HCEC 1CT (cell line): ENCODE measurements at places on chromosomes 3 and 15.

DNA sequence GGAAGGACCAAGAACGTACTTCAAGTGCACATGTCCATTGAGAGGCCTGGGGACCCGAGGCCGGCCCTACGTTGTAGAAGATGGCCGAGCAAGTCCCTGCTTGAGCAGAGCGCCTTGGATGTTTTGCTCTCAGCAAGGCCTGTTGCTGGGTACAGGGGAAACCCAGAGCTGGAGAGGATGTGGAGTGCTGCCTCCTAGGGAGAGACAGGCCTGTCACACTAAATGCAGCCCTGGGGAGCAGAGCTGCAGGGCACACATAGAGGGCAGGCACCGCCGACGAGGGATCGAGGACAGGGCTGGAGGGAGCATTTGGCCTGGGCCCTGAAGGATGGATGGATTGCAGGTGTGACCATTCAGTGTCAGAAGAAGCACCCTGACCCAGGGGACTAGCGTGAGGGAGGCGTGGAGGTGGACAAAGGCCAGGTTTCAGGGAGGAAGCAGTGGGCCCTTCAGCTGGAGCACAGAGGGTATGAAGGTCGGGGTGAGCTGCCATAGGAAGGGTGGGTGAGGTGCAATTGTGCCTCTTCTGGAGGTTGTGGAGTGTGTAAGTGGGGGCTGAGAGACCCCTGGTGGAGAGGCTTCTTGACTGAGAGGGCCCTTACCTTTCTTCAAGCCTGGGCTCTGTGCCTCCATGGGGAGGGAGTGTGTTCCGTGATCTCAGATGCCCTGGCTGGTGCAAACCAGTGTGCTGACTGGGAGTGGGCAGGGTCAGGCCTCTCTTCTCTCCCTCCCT lies 142.4 kb downstream of the CHDH start:
- DNase-seq: no peak

DNA sequence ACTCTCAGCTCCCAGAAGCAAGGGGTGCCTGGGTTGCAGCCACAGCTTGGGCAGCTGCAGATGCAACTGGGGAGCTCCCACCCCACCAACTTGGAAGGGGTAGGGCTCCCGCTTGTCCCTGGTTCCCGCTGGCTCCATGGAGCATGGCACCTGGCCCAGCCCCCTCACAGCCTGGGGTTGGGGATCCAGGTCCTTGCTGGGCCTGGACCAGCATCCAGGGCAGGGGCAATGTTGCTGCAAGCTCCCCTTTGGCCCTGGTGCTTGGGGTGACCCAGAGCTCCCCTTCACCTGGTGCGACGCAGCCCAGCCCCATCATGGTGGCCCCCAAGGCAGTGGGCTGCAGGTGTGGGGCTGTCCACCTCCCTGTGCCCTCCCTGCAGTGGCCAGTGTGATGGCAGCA lies 99.6 kb upstream of the FRMD4B start:
- DNase-seq: no peak

DNA sequence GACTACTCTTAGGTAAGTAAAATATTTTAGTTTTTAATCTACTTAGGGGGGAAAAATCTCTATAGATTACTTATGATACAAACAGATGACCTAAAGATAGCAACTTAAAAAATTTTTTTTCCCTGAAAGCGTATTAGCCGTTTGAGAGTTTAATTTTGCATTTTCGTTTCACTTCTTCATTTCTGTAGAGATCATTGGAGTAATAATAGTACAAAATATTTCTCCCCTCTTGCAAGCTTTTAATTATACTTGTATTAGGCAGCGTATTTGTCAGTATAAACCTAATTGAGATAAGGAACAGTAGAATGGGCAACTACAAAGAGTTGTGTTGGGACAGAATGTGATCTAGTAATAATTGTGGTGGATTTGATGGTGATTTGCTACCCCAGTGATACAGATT lies 10.3 kb downstream of the SKIL start:
- DNase-seq: no peak

- DNase-seq: peak; percentile 53
Observed at GRCh38 chr3:58082047-58082446, 73.8 kb downstream of the FLNB start.

GRCh38 chr3:193132964-193133363 lies 108.1 kb upstream of the PLAAT1 start:
- no peak for DNase-seq

DNA sequence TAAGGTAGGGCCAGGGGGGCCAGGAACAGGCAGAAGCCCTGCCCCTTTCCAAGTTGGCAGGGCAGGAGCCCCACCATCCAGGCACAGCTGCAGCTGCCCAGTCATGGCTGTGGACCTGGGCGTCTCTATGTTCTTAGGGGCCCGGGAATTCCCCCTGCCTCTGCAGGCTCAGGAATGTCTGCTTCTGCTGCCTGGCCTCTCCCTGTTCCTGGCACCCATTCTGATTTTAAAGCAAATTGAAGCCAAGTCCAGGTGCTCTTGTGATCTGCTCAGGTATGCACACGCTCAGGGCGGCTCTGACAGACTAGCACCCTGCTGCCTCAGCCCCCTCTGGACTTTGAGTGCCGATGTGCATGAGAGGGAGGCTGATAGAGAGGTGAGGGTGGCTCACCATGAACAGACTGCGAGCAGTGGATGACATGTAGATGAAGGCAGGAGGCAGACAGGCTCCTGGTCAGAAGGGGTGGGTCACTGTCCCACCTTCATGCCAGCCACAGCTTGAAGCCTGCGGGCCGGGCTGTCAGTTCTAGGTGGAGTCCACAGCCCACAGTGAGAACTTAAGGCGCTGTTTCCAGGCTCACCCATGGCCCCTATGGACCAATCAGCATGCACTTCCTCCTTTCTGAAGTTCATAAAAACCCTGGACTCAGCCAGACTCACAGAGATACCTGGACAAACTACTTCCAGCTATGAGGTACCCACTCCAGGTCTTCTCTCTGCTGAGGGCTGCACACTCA lies 747.8 kb upstream of the GBE1 start:
- no peak for DNase-seq

DNA sequence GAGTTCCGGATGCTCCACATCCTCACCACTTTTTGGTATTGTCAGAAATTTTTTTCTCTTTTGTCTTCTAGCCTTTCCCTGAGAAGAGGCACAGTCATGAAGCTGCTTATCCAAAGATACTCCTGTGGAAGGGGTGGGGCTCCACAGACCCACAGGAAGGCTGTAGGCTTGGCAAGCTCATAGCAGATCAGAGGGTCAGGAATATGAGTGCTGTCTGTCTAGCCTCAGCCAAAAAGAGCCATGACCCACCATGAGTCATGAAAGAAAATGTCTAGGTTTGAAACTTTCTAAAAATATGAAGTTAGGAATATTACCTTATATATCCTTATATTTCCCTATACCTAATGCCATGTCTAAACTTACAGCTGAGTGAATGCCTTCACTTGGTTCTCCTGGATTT lies 118.2 kb upstream of the THBS1 start:
- peak; percentile 46 for DNase-seq

DNA sequence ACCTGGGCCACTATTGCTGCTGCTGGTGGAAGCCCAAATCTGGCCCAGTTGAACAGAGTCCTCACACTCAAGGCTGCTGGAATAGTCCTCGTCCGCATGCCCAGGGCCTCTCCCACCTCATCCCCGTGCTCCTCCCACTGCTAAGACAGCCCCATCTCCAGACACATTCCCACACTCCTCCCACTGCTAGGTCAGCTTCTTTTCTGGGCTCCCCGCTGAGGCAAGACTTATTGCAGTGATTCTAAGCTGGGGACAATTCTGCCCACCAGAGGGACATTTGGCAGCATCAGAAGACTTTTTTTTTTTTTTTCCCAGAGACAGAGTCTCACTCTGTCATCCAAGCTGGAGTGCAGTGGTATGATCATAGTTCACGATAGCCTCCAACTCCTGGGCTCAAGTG lies 35.1 kb downstream of the POC1A start:
- DNase-seq: no peak

DNA sequence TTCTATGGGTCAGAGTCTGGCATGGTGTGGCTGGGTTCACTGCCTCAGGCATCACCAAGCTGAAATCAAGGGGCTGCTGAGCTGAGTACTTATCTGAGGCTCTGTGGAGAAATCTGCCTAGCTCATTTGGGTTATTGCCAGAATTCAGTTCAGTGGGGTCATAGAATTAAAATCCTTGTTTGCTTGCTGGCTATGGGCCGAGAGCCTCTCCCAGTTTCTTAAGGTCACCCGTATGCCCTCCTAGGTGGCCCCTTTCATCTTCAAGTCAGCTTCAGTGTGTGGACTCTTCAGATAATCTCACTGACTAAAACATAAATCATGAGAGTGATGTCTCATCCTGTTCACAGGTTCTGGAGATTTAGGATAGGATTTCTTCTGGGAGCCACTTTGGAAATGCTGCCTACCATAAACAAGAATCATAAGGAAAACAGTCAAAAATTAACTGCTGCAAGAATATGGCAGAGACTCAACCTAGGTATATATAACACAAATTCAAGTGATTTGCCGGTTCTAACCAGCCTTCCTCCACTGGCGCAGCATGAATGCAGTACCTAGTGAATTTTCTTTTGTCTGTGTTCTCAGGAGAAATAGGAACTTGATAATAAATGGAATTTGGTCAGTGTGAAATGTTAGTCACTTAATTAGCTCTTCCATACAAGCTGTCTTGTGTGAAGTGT lies 5.3 kb downstream of the CP start:
- DNase-seq: no peak

- DNase-seq: no peak
Observed at GRCh38 chr3:141920701-141921100, 44.3 kb downstream of the ATP1B3 start.

DNA sequence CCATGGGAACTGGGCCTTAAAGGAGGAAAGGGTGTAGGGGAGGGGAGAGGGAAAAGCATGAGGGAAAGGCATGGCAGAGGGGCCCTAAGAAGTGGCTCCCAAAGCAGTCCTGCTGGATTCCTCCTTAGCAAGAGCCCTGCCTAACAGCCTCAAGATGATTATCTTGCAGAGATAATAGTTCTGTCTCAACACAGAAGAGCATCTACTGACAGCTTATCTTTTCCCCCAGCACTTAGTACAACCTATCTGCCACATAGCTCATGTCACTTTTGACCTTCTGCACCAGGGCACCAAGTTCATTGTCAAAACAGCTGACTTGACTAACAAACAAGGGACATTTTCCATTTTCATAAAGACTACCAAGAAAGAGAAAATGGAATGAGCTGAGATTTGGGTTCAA lies 86.3 kb downstream of the ANP32A start:
- no peak for DNase-seq

- no peak for DNase-seq
Observed at GRCh38 chr15:94004697-94005096, 226.7 kb upstream of the MCTP2 start.

DNA sequence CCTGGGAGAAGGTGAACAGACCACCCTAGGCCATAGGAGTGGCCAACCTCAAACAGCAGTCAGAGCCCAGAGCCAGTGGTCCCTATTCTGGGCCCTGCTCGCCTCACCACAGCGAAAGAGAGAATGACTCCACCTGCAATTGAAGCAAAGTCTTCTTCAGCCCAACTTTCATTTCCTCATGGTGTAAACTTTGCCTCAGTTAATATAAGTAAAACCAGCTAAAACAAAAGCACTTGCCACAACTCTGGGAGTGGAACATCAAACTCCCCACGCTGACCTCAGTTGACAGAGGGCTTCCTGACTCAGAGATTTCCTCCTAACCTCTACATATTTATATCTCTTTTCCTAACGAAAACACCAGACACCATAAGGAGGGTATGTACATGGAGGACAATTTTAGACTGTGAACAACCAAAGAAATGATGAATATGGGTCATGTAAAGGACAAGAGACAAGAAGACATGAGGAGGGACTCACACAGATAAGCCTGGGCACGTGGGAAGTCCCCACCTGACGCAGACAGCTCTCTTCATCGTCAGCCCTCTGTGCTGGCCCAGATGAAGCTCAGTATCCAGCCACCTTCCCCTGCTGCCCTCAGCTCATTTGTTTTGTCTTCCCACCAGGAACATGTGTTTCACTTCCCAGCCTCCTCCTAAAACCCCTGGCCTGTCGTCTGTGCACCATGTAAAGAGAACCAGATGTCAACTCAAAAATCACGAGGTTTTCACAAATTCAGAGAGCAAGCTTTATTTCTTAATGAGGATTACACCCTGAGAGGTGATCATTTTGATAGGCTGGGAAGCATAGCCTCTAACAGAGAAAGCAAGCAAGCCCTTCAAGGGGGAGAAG lies 140.9 kb downstream of the KCNMB2 start:
- no peak for DNase-seq

DNA sequence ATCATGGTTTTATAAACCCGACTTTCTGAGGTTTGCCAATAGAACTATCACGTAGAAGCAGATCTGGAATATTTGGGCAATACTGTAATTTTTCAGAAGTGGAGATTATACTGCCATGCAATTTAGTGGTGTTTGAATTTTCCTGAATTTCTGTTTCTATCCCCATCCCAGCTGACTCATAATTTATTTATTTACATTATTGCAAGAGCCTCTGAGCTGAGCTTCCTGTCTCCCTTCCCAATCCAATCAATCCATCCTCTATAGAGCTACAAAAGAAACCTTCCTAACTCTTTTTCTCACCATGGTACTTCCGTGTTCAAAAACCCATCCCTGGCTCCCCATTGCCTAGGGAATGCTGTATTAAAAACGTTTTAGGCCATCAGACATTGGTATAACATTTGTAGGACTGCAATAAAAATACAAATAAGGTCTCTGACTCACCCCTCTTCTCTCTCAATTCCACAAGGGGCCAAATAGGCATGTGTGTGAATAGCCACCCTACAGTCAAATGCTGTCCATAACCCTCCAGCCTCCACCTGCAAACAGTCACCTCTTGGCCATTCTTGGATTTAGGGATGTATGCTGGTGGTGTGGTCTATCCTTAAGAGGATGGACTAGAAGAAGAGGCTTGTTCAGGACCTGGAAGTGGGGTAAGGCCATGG lies 190.7 kb downstream of the CD47 start:
- DNase-seq: peak; percentile 70

GRCh38 chr3:123660141-123660675 lies 75.4 kb upstream of the HACD2 start:
- no peak for DNase-seq

DNA sequence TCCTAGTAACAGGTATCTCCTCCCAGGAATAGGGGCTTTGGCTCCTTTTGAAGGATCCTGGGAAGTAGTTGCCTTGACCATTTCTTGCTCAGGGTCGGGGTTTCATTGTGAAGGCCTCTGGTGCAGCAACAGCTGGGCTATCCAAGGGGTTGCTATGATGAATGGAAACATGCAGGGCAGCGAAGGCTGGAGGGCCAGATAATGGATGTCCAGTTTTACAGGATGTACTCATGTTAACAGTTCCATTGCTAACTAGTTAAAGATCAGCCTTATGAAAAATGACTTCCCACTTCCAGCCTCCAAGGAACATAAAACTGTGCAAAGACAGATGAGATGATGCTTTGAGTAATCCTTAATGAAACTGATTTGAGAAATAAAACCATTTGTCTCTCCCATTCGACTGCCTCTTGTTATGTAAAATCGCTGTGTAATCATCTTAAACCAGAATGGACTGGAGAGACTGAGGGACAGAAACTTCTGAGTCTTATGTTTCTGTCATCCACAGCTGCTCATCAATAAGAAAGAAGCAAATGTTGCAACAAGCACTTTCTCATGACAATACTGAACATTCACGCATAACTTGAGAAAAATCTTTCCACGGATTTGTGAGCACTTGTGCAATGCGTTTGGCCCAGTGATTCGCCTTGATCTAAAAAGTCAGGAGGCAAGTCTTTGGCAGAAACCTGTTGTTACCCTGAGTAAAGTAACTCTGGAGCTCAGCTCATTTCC lies 473.5 kb upstream of the RGMA start:
- DNase-seq: no peak
